ENCODE measurements at places on chromosomes 6 and 20.

DNA sequence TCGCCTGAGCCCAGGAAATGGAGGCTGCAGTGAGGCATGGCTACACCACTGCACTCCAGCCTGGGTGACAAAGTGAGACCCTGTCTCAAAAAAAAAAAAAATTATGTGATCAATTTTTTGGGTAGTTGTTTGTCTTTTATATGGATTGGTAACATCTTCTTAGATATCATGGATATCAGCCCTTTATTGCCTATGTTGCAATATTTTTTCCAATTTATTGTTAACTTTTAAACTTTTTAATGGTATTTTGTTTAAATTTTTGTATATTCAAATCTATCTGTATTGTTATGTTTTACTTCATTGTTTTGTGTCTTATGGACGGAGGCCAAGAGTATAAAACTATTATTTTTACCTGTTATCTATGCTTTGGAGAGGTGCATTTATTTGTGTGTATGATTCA lies 32.4 kb upstream of the LTV1 start:
- no peak for DNase-seq

DNA sequence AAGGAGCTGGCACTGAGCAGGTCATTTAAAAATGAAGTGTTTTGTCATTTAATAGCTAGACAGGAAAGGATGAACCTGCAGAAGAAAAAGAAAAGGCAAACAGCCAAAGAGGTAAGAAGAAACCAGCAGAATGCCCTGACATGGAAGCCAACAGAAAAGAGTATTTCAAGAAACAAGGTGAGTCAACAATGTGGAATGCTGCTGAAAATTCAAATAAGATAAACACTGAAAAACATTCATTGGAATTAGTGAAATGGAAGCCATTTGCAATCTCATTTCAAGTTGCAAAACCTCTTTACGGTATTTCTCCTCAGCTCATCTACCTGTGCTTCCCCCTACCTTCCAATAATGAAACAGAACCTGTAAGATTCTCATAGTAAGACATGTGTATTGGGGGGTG lies 59.6 kb downstream of the RWDD2A start:
- DNase-seq = no peak

DNA sequence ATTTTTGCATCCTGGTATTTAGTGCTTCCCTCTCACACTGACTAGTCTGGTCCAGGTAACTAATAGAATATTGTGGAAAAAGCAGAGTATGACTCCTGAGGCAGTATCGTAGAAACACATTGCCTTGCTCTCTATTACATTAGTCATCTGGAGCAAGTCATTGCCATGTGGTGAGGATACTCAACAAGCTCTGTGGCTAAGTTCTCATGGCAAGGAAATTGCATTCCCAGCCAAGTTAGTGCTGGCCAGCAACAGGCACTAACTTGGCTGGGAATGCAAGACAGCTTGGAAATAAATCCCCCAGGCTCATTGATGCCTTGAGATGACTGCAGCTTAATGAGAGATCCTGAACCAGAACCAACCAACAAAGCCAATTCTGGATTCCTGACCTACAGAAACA lies 39.7 kb upstream of the HTR1B start:
- no peak for DNase-seq

DNA sequence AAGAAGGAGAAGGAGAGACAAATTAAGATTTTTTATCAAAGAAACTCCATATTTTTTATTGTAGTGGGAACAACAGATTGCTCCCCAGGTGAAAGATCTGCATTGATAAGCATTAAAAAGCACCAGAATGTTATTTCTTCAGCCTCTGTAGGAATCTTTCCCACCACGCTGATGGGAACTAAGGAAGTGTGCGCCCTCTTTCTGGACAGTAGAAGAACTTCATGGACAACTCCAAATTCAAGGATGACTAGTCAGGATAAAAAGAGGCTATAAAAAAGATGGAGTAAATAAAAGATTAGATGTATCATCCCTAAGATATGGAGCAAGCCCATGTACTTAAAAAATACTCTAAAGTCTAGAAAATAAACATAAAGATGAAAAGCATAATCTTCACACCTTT lies 45.8 kb upstream of the PAK5 start:
- DNase-seq = no peak

DNA sequence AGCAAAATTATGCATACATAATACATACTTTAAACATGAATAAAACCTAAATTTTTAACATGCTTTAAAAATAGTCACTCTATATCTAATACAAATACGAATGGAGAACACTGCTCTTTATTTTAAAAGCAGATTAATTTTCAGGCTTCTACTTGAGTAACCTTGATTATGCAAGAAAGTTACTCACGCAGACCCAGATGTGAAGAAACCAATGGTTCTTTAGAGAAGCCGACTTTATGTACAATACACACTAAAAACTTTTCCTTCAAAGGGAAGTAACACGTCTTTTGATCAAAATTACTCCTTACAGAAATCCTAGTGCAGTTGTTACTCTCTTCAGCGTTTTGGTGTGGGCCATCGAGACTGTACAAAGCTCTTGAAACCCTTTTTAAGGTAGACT lies 136.9 kb upstream of the SLC22A16 start:
- DNase-seq = no peak

DNA sequence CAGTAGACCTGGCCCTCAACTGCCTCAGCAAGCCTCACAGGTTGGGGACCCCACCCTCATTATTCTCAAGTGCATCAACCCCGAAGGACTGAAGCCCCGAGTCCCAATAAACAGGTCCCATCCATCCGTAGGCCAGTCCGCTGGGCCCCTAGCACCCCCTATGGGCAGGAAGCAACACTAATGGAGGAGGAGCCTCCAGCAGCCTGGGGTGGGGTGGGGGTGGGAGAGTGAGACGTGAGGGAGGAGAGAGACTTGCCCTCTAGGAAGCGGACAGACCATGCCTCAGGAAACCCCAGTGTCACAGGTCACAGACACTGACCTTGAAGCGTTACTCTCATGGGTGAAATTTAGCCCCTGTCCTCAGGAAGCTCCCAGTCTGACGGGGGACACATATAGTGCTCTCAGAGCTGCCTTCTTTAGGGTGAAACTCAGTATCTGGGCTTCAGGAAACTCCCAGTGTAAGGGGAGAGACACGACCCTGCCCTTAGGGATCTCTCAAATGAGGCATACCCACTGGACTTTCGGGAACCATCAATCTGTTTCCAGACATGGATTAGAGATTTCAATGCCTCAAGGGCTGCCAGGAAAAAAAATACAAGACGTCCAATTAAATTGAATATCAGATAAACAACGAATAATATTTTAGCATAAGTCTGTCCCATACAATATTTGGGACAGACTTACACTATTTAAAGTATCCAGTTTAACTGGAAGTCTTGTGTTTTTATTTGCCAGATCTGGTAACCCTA lies 125.8 kb downstream of the MRPL14 start:
- DNase-seq = peak; percentile 82

DNA sequence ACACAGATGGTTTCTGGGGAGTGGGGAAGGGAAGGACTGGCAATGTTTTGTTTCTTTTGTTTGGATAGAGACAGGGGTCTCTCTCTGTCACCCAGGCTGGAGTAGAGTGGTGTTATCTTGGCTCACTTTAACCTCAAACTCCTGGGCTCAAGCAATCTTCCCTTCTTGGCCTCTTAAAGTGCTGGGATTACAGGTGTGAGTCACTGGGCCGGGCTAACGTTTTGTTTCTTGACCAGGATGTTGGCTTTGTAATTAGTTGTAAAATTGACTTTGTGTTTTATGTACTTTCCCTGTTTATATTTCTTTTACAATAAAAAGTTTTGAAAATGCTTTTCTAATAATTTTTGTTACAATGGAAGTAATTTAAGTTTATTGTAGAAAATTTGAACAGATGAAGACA lies 10.9 kb downstream of the SPATS1 start:
- DNase-seq = no peak

GRCh38 chr6:16868968-16869367 lies 107.7 kb upstream of the ATXN1 start:
- no peak for DNase-seq

DNA sequence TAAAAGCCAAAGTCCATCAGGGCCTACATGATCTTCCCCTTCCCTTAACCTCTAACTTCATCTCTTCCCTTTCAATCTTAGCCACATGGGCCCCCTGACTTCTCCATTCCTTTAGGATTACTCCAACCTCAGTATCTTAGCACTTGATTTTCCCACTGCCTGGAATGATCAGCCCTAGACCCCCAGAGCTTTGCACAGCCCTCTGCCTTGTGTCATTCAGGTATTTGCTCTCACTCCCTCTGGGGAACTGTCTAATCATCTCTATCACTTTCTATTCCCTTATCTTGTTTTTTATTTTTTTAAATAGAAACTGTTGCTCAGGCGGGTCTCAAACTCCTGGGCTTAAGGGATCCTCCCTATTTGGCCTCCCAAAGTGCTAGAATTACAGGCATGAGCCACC lies 13.3 kb upstream of the ZNFX1 start:
- DNase-seq = no peak

- no peak for DNase-seq
Measured at GRCh38 chr6:100161782-100162365, 167.9 kb upstream of the MCHR2 start.

- no peak for DNase-seq
Measured at GRCh38 chr20:32526125-32526524, 59.0 kb downstream of the NOL4L start.

DNA sequence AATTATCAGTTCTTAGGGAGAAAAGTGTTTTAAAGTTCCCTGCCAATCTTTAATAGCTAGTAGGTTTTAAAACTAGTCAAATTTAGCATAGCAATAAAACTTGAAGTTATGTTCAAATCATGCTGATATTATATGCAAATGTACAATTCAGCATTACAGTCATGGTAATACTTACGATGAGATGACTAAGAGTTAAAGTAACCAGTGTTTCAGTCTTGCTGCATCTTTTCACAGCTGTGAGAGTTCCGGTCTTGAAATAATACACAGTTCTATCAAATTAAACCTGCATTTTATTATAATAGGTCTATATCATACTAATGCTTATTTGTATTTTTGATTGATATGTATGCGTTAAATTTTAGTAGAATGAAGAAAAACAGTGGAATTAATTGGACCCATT lies 26.1 kb downstream of the POPDC3 start:
- DNase-seq = no peak

GRCh38 chr6:37865504-37865903 lies 46.0 kb downstream of the ZFAND3 start:
- DNase-seq = no peak

DNA sequence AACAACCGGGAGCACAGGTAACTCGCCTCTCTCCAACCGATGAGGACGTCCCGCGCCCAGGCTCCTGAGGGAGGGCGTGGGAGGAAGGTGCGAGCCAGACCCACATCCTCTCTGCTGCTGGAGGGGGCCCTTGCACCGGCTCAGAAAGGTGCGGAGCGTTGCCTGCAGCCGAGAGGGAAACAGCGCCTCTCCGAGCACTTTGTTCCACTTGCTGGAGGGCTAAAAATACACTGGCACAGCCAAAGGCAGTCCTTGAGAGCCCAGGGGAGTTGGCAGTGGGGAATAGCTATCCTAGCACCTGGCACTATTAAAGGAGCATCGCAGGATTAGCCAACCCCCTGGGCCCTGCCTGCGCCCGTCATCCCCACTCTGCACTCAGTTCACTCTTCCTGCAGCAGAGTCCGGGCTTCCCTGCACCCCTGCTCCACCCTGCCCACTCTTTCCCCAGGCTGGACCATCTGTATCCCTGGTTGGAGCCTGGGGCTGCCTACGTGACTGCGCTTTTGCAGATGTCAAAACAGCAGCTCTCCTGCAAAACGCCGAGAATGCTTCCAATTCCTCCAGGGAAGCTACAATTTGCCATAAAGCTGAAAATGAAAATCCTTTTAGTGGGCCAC lies 108.9 kb downstream of the SNX5 start:
- no peak for DNase-seq

GRCh38 chr20:40688129-40689099 lies 622 bp downstream of the MAFB start:
- DNase-seq = no peak

DNA sequence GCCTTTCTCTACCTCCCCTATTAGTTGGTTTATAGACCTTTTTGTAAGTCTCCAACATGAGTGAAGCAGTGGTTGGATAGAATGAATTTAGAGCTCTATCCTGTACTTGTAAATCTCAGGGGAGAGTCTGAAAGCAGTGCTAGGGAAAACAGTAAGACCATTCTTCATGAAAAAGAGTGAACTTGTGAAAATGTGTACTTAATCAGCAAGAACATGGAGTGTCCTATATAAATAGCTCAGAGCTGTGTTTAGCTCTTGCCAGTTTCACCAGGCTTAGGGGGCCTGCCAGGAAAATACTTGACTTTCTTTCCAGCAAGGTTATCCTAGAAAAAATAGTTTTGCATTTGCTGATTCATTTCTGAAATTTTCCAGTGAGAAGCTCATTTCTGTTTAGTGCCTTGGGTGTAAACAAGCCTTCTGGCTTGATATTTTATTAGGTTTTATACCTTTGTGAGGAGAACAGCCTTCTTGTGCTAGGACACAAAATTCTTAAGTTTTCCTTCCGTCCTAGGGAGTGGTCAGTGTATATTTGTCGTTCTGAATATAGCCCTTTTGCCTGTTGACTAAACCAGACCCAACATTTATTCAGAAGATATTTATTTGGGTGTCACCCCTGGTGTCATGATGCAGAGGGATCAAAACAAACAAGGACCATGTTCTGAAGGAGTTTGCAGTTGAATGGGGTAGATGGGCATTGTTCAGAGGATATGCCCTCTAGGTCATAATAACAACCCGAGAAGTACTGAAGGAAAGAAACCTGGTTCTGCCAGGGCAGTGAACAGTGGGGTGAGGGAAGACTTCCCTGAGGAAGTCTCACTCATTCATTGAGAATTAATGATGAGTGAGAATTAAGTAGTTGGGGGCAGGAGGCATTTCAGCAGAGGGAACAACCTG lies 7.6 kb downstream of the ARFGEF2 start:
- DNase-seq = no peak

DNA sequence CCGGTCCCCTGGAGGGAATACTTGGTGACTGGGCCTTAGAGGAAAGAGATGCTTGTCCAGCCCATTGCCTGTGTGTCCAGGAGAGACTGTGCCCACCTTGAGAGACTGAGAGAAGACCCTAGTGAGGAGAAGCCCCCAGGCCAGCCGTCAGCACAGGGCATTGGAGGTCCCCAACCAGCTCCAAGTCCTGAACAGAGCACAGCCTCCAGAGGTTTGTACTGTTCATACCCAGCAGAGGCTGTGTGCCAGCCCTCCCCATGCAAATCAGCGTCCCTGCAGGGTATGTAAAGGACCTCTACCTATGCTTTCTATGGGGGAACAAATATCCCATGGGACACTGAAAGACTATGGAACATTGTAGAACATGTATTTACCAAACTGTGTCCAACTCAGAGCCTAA lies 8.4 kb downstream of the HLA-E start:
- no peak for DNase-seq

GRCh38 chr6:82057846-82058554 lies 189.5 kb downstream of the IBTK start:
- DNase-seq = no peak

GRCh38 chr6:153121311-153121710 lies 9.8 kb downstream of the RGS17 start:
- DNase-seq = no peak

DNA sequence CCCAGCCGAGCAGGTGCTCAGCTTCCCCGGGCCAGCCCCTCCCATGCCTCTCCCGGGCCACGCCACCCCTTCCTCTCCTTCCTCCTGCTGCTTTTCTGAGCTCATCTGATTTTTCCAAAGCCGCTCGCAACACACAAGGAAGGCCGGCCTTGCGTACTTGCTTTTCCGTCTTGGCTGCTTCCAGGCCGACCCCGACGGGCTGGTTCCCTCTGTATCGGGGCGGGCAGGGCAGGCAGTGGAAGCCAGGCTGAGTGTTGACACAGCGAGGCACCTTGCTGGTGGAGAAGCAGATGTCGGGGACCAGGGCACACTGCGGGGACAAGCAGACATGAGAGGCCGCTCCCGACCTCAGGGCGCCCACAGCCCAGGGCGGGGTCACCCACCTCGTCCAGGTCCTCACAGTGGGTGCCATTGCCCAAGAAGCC lies 21.1 kb downstream of the THBS2 start:
- no peak for DNase-seq

Measured in iPS-NIHi11 (cell line).